Mesenteric fat pad (tissue), 1 donor: ENCODE measurements at places on chromosomes 6 and 20. TPM values are rescaled to one million over a fixed set of nuclear protein-coding genes. Genes with fewer than 3 reads are reported as not detected.

The RRAGD gene
- total RNA-seq, result 28.7 TPM

The SOBP gene
- total RNA-seq, result 11.0 TPM

- DNase-seq, result no peak
Measured at GRCh38 chr20:47789764-47790579, 4.7 kb upstream of the SULF2 start.

DNA sequence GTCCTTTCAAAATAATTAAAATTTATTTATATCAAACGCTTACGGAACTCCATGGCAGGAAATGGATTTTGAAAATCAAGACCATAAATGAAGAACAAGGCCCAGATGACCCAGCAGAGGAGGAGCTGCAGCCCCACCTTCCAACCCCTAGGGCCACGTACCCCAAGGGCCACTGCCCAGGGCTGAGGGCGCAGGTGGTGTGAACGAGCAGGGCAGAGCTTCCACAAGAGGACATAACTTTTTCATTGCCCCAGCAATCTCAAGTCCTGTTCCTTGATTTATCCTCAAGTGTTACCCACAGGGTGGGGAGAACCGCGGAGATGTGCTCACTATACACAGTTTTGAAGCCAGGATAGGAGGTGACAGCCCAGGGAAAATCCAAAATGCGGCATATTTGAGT is 42.8 kb downstream of the PSMG4 start:
- no peak for DNase-seq

The PIM1 gene
- 213 TPM for total RNA-seq

DNA sequence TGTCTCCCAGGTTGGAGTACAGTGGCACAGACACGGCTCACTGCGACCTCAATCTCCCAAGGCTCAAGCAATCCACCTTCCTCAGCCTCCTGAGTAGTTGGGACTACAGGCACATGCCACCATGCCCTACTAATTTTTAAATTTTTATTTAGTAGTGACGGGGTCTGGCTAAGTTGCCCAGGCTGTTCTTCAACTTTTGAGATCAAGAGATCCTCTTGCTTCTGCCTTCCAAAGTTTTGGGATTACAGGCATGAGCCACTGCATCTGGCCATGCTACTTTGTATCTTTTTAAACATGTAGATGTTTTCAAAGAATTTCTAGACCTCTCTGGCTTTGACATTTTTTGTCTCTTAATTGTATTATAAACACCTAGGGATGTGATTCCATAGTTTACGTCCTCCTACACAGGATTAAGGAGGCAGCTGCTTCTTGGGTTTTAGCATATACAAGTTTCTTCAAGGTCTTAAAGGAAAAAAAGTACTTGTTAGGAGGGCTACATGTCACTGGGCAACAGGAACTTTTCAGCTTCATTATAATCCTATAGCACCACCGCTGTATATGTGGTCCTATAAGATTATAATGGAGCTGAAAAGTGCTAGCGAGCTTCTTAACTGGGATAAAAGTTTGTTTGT is 1.3 kb downstream of the ADAT2 start:
- no peak for DNase-seq

The RNGTT gene
- 11.6 TPM for total RNA-seq

The CST2 gene
- not detected for total RNA-seq

The DDX43 gene
- 0.32 TPM for total RNA-seq

GRCh38 chr6:153862139-153862538 is 176.9 kb upstream of the OPRM1 start:
- no peak for DNase-seq

The TXLNB gene
- 0.61 TPM for total RNA-seq

The PTPRA gene
- 65.2 TPM for total RNA-seq

- DNase-seq, result no peak
Measured at GRCh38 chr6:168606722-168607121, 165.7 kb downstream of the SMOC2 start.

- DNase-seq, result no peak
Measured at GRCh38 chr6:53320964-53321363, 27.8 kb downstream of the ELOVL5 start.

GRCh38 chr20:4370851-4371250 is 350.9 kb upstream of the PRND start:
- DNase-seq, result no peak

DNA sequence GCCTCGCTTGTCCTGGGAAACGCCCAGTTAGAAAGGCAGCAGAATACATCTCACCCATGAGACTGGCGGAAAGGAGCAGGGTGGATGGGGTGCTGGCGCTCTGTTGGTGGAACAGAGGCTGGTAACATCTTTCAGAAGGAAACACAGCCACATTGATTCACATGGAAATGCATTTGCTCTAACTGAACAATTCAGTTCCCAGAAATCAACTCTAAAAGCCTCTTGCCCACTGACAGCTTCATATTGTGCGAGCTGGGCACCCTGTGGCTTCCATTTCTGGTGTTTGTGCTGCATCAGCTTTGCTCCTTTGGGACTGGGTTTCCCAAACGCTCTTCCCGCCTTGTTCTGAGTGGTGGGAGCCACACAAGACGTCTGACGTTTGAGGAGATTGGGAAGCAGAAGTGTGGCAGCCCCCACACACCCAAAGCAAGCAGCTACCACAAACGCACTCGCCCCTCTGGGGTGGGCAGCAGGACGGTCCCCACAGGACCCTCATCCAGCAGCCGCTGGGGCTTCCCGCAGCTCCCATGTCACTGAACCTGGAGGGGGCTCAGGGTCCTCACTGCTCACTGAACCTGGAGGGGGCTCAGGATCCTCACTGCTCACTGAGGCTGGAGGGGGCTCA is 229.5 kb downstream of the ERMARD start:
- DNase-seq, result peak; percentile 86

DNA sequence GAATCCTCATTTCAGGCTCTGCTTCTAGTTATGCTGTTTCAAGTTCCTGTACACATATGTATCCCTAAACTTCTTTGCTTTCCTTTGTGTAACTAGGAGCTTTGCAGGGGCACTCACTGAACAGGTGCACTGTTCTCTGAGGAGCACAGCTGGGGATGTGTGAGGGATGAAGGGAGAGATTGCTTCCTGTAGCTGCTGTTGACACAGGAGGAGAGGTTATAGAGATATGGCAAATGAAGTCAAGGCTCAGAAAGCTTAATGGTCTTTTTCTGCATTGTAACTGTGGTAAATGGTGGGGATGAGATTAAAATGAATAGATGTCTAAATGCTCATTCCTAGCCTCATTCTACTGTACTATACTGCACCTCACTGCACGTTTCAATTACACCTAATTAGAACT is 454.3 kb downstream of the BTBD3 start:
- DNase-seq, result no peak

GRCh38 chr6:75217193-75217592 is 11.3 kb upstream of the COL12A1 start:
- DNase-seq, result no peak

- no peak for DNase-seq
Measured at GRCh38 chr6:82704045-82704444, 340.4 kb downstream of the TPBG start.

The PROKR2 gene
- total RNA-seq, result not detected

GRCh38 chr6:117992856-117993255 is 85.8 kb downstream of the SLC35F1 start:
- no peak for DNase-seq

The DOK5 gene
- 4.6 TPM for total RNA-seq

GRCh38 chr20:54914995-54915394 is 439.6 kb downstream of the DOK5 start:
- DNase-seq, result no peak

- no peak for DNase-seq
Measured at GRCh38 chr20:24958506-24959385, 9.7 kb downstream of the CST7 start.

DNA sequence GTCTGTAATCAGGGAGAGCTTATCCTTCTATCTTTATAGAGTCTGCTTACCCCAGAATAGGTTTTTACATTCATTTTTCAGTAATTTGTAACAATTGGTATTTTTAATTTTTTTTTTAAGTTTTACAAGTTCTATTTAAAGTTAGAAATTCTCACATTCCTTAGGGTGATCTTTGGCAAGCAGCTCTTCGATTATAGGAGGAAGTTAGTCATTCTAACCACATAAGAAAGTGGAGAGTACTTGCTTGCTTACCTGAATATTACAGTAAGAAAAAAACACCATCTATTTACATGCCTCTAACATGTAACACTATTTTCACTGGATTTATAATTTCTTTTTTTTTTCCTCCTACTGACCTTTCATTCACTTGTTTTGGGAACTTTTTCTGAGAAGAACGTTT is 6.7 kb downstream of the TSHZ2 start:
- no peak for DNase-seq

The FHL5 gene
- 16.6 TPM for total RNA-seq

DNA sequence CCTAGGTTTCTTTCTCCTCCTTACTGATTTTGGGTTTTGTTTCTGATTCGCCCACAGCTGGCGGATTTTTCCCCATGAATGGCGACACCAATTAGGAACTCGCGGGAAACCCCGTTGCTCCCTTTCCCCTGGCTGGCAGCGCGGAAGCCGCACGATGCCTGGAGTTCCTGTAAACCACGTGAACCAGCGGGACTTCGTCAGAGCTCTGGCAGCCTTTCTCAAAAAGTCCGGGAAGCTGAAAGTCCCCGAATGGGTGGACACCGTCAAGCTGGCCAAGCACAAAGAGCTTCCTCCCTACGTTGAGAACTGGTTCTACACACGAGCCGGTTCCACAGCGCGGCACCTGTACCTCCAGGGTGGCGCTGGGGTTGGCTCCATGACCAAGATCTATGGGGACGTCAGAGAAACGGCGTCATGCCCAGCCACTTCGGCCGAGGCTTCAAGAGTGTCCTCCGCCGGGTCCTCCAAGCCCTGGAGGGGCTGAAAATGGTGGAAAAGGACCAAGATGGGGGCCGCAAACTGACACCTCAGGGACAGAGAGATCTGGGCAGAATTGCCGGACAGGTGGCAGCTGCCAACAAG is 3.2 kb upstream of the SEC23B start:
- DNase-seq, result no peak

DNA sequence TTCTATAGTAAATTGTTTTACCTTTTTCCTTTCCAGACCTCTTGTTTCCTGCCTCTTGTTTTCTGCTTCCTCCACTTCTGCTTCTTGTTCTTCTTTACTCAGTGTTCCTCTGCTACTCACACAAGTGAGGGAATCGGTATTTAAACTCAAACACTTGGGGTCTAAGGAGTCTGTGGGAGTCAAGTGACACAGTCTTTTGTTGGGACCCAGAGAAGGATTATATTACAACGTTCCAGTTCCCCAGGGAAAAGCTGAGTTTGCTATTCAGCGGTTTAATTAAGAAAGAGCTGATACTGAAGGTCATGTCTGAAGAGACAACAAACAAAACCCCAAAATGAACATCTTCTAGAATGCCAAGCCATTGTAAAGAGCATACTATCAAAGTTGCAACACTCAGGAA is 107.8 kb upstream of the CITED2 start:
- no peak for DNase-seq

The POPDC3 gene
- 9.7 TPM for total RNA-seq

GRCh38 chr6:8219352-8219943 is 117.1 kb upstream of the EEF1E1 start:
- DNase-seq, result no peak

GRCh38 chr6:152401978-152402377 is 235.2 kb downstream of the SYNE1 start:
- DNase-seq, result no peak

DNA sequence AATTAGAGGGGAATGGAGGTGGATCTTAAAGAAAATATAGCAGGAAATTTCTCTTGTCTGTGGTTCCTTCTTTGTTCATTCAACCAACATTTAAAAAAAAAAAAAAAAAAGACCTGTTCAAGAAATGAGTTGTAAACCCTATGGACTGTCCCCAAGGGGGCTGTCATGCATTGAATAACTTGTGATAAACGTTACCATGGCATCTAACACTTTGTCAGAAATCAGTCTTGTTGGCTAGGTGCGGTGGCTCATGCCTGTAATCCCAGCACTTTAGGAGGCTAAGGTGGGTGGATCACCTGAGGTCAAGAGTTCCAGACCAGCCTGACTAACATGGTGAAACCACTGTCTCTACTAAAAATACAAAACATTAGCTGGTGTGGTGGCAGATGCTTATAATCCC is 381.7 kb downstream of the BCKDHB start:
- no peak for DNase-seq

DNA sequence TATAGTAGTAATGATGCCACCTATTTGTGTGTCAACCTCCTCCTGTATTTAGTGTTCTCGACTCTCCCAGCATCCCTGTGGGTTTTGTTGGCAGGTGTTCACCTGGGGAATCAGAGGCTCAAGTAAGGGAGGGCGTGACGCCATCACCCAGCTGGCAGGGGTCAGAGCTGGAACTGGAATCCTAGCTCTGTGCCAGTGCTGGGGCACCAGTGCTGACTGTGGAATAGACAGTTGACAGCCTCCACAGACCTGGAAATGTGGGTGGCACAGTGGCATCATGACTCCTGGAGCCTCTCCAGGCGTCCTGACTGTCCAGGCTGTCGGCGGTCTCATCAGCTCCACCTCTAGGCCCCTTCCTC is 102.8 kb downstream of the SYCP2 start:
- peak; percentile 45 for DNase-seq

DNA sequence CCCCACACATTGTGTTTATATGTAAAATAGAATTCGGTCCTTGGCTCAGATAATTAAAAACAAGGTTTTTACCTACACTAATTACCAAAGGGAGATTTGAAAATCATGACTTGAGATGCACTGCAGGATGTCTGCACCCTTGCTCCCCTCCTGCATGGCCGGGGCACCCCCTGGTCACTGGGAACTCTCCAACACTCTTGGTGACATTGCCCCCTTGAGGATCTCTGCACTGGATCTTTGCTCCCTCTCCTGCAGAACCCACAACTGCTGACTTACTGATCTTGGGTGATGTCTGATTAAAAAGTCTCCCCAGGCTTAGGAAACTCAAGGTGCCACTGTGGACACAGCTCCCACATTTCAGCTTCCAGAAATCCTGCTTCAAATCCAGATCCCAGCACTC is 17.1 kb upstream of the CSNK2A1 start:
- DNase-seq, result no peak
